Hepatic stellate cell (primary cell): ENCODE measurements at places on chromosomes 2 and 18.

DNA sequence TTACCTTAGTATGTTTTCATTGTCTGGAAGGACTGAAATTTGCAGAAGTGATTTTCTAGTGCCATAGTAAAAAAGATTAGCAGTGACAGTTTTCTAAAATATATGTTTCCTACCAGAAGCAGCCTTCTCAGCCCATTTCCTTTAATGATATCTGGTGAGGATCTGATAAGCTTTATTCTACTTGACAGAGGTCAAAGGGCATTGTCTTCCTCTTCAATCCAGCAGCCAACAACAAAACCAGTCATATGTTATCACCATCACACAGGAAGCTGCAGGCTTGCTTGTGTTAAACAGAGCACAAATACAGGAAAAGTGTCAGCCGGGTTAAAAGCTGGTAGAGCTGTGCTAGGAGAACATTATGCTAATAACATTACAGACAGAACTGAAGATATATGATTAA, 35.6 kb upstream of the ZSWIM2 start:
- no peak for DNase-seq

DNA sequence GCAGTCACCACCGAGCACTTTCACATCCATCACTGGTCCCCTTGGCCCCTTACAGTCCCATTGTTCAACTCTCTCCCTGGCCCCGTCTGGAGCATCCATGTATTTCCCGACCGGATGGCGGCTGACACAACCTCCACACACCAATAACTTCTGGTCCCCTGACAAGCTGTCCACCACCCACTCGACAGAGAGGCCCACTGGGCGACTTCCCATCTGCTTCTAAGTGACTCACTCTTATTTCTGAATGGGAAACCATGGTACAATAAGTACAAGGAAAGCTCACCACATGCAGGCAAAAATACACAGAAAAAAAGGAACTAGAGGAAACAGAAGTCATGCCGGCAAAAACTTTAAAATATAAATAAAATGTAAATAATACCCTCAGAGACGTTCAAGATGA, 82.9 kb upstream of the RAB12 start:
- DNase-seq: no peak

DNA sequence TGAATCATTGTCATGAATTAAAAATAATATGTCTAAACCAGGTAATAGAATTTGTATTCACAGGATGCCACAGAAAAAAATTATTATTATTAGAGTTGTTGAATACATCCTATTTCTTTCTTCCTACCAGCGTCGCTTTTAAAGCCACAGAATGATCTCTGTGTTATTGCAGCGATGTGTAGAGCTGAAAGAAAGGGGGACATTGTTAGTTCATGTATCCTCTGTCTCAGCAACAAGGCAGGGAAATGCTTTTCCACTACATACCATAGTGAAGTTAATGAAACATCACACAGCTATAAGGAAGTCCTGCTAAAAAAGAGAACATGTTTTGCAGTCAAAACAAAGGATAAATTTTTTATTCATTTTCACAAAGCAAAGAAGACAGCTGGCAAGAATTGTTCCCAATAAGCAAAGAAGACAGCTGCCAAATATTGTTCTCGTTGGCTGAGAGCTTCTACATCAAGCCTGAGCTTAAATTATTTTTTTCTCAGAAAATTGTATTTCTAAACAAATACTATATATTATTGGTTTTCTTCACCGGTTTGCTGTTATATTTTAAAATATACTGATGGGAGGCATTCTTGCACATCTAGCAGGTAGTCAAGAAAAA, 1234.4 kb downstream of the SUCLG1 start:
- DNase-seq: no peak

DNA sequence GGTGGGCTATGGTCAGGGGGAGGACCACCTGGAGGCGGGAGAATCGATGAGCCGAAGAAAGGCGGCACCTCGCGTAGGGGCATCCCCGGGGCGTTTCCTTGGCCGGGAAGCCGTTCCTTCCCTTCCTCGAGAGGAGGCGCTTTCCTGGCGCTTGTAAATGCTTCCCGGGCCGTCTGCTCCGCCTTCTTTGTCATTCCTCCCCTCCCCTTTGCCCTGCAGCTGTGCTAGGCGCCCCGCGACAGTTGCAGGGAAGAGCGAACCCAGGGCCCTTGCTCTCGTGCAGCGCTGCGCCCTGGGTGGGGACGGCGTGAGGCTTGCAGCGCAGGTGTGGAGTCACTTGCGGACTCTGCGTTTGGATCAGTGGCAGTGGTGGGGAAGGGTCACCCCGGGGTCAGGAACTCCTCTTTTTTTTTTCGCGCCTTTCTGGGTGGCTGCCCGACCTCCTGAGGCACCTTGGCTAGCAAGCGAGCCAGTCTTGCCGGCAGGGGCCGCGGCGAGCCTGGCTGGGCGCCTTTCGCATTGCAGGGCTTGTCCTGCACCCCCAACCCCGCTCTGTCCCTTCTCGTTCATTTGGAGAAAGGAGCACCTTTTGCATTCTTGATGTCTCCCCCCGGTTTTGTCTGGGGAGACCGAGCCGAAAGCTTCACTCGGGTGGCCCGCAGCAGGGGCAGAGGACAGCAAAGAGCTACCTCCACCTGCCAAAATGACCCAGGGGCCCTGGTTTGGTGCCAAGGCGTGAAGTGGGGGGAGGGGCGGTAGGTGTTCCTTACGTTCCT, 858 bp downstream of the KCNS3 start:
- peak; percentile 88 for DNase-seq

DNA sequence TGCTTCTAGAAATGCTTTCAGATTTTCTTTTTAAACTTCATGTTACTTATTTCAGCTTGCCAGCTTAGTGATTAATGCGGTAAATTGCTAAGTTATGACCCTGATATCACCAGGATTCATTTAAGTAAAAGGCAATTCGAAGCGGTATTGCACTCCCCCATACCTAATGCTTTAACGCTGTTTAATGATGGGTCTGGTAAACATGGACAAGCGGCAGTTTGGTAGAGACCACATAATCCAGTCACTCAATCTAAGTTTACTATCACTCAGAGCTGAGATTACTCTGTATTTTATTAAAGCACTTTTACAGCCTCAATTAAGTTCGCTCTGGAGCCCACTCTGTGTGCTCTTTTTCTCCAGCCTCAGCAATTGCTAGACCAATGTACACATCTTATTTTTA, 118.2 kb upstream of the SCN7A start:
- no peak for DNase-seq

DNA sequence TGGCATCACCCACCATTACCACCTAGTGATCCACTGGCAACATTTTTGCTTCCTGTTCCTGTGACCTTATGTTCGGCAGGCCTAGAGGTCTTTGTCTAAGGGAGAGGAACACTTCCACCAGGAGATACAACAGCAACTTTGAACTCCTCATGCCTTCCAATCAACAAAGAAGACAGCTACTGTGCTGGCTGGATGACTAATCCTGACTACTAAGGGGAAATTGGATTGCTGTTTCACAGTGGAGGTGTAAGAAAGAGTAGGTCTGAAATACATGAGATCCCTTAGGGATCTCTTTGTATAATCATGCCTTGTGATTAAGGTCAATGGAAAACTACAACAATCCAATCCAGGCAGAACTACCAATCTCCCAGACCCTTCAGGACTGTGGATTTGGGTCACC, 45.2 kb downstream of the EIF2AK3 start:
- DNase-seq: no peak

DNA sequence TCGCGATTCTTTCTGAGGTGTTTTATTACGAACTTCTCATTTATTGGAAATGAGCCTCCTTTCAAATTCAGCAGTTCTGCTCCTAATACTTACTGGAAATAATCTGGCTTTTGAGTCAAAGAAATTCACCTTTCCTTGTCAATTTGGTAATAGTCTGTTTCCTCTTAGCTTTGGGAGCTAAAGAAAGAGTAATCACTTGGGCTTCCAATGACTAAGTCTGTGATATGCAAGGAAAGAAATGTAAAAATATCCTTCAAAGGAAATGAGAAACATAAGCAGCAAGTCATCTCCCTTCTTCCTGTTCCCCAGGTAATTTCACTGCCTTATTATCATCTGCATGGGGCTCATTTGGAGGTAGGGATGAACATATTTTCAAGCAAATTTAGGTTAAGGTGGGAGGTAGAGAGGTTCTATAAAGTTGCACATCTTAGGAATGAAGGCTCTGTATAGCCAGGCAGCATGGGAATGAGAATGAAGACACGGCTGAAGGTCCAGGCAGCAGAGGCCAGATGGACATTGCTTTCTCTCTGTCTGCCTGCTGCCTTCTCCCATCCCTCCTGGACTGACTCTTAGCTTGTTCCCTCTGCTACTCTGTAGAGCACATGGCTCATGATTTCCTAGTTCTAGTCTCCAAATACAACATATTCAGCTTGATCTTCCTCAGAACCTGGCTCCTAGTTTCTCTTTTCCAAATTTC, 1.0 kb downstream of the SPP2 start:
- DNase-seq: no peak

DNA sequence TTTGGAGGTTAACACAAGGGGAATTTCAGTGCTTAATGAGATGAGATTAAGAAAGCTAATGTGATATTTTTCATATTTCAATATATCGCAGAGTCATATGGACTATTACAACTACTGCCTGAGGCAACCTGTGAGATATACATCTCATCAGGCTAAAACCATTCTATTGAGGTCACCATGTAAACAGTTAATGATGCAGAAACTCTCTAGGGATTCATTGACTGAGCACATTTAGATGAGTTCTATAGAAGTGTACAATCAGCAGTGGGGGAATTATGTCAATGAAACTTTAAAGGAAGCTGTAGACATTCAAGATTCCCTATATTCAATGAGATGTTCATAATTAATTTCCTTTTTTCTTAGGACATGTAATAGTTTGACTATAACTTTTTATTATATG, 687.4 kb upstream of the SYT4 start:
- no peak for DNase-seq

DNA sequence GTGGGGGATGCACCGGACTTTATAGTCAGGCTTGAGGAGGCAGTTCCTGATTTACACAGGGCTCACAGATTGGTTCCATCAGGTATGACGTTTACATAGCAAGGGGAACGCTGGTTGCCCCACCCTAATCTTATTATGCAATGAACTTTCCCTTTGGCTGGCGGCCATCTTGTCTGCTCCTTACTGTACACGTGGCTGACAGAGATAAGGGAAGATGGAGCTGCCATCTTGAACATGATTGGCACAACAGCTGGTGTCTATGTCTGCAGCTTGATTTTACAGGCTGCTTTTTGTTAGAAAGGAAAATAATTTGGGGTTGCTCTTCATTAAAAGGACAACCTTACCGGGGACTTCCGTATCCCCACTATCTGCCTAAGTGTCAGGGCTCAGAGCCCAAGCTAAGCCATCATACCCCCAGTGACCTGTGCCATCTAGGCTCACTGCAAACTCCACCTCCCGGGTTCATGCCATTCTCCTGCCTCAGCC, 33.5 kb upstream of the ATG16L1 start:
- DNase-seq: no peak

DNA sequence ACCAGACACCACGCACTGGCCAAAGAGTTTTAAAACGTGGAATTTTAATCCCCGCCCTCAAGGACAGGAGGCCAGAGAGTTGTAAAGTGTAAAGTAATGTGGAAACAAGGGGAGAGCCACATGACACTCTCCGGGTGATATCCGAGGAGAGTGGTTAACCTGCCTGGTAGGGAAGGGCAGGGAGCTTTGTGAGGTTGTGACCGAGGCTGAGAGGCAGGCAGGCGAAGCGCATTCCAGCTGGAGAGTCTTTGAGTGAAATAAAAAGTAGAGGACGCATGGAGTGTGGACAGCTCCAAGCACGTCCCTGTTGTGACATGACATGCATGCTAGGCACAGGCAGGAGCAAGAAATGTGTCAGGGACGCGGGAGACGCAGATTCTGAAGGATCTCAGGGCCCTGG, 539.5 kb downstream of the RNF144A start:
- DNase-seq: no peak

- no peak for DNase-seq
Measured at GRCh38 chr18:48922226-48922800, 28.5 kb downstream of the SMAD7 start.

DNA sequence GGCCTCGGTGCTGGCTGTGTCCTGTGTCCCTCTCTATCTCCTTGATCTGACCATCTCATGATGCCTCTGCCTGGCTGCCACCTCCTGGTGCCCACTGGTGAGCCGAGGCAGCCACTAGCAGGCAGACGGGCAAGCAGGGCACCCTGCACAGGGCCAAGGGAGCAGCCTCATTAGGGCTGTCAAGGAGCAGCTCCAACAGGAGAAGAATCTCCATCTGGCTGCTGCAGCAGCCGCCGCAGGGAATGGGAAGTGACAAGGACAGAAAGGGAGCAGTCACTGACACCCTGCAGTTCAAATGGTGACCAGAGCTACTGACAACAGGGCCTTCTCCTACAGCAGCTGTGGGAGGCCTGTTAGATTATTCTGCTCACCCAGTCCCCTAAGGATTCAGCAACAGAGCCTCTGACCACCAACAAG, 32.6 kb downstream of the ALPK2 start:
- no peak for DNase-seq

GRCh38 chr2:236512902-236513435, 56.7 kb upstream of the ACKR3 start:
- peak; percentile 22 for DNase-seq

DNA sequence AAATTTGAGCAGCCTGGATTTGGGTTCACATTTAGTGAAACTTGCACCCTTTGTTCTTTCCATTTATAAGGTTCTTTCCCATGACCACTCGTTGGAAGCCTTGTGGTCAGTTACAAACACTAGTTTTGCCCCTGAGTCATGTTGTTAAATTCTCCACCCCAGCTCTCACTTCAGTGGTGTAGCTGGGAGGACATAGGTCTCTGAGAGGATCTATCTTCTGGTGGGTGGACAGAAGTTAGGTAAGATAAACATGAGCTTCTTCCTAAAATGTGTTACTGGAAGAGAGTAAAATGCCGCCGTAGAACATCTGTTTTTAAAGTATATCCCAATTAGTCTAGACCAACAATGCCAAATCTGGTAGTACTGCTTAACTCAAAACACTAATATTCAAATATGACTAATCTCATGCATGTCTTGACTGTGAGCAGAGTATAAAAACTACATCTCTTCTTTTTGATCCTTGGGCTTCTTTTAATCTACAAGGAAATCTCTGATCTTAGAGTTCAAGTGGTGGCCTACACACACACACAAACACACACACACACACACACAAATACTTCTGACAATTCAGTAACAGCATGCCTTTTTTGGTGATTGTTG, 162.6 kb upstream of the FN1 start:
- no peak for DNase-seq

- DNase-seq: no peak
Measured at GRCh38 chr2:46554397-46554796, 75.0 kb downstream of the TMEM247 start.

DNA sequence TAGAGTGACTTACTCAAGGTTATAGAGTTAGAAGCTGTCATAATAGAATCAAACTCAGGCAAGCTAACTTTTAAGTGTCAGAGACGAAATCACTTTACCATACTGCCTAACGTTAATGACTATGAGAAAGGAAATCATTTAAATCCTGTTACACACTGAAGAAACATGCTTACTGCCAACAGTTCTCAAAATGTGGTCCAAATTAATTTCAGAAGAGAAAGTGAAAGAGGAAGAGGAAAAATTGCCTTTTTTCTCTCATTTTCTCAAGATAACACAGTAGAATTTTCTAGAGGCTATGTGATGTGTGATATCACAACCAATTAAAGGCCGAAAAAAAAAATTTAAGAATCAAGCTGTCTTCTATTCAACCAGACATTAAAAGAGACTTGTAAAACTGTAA, 1362.7 kb upstream of the CHAC2 start:
- no peak for DNase-seq
